Adrenal gland (tissue), 19 donors: ENCODE measurements at places on chromosomes 16 and 17.
A peak's percentile ranks its signal among the peaks of the same experiment; 100 is the strongest.

GRCh38 chr16:13553453-13553985 lies 366.4 kb upstream of the ERCC4 start:
- no peak for DNase-seq

- DNase-seq: no peak
Measured at GRCh38 chr16:46427340-46428107, 193.7 kb downstream of the SHCBP1 start.

DNA sequence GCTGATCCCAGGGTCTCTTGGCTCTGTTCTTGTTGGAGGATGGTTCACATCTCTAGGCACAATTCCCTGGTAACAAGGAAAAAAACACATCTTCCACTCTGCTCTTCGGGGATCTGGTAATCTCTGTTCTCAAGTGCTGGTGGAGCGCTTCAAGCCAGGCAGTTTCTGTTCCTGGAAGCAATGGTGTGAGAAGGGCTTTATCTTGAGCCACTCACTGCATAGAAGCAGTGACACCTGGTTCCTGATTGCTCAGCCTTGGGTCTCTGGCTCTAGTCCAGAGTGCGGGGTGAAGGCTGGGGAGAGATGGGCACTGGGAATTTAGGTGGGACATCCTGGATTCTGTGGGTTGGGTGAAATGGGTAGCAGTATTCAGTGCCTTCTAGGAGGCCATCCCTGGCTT lies 14.1 kb downstream of the AKAP1 start:
- DNase-seq: no peak

DNA sequence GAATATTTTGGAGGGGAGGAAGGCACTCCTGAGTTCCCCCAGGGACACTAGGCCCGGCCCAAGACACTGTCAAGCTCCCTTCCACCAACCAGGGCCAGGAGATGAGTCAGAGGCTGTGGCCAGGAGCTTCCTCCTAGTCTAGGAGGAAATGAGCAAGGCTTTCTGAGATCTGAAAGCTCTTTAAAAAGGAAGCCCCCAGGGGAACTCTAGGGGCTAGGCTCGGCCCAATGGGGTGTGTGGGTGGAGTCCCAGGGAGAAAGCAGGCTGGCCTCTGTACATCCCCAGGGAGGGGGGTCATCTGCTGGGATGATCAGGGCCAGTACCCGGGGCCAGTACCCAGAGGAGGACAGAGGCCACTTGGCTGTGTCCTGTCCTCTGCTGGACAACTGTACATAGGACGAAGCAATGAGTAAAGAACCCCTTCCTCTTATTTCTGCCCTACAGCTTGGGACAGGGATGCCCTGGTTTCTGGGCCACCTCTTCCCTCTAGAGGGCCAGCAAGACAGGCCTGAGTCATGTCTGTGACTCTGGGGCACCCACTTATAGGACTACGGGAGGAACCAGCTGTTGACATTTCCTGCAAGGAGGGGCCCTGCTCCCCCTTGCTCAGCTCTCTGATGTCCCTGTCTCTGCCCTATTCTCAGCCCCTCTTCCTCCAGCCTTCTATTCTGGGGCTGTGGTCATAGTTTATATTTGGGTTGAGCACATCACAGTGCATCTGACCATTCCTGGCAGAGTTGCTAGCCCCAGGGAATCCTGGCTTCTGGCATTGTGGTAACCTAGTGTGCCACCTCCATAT lies 2.7 kb downstream of the FHOD1 start:
- DNase-seq: peak; percentile 87

GRCh38 chr17:32907583-32907982 lies 20.4 kb upstream of the TMEM98 start:
- DNase-seq: peak; percentile 63

DNA sequence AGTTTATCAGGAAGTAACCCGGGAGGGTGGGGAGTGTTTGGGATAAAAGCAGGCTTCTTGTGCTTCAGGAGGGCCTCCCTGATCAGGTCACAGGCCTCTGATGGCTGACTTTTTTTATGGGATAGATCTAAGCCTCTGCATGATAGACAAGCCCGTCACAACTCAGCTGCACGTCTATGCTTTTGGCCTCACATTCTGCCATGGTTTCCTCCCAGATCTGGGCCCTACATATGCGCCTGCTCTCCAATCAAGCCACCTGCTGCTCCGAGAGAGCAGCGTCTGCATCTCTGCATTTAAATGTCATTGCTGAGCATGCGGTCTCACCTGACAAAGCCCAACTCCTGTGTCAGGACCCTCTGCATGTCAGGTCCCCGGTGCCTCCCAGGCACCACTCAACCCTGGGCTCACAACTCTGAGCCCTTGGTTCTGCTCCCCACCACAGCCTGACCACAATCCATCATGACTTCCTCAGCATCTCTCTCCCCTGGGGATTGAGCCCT lies 45.3 kb upstream of the SREBF1 start:
- DNase-seq: no peak
